ENCODE measurements at places on chromosomes 1 and 21.

GRCh38 chr1:64212031-64212430 is 8.6 kb downstream of the UBE2U start:
- DNase-seq = no peak

DNA sequence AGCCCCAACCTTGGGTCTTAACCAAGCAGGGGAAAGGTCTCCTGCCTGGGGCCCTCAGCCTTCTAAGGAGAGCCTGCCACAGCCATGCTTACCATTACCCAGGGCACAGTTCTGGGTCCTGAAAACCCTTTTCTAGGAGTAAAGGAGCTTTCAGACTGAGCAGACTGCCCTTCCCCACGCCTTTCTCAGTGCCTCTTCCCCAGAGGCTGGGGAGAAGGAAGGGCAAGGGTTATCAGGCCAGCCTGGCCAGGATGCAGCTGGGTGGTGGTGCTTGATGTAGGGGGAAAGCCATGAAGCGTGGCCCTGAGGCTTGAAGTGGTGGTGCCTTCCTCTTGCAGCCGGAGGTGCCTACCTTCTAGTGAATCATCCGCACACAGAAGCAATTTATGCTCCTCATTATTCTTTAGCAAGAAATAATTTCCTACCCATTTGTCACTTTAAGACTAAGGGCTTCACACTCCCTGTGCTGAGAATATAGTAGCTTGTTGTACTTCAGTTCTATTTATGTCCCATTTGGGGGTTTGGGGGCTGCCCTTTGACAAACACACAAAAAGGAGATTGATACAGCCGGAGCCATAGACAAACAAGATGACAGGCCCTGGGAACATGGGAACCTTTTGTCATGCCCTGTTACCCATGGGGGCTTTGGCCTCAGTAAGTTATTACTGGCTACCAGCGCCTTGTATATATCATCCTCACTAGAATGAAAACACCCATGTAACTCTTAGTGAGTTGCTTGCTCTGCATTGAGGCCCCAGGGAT is 40.7 kb downstream of the MAN1C1 start:
- no peak for DNase-seq

GRCh38 chr1:4312024-4312423 is 342.4 kb upstream of the AJAP1 start:
- no peak for DNase-seq

GRCh38 chr21:39670701-39671100 is 58.0 kb downstream of the B3GALT5 start:
- DNase-seq = no peak

DNA sequence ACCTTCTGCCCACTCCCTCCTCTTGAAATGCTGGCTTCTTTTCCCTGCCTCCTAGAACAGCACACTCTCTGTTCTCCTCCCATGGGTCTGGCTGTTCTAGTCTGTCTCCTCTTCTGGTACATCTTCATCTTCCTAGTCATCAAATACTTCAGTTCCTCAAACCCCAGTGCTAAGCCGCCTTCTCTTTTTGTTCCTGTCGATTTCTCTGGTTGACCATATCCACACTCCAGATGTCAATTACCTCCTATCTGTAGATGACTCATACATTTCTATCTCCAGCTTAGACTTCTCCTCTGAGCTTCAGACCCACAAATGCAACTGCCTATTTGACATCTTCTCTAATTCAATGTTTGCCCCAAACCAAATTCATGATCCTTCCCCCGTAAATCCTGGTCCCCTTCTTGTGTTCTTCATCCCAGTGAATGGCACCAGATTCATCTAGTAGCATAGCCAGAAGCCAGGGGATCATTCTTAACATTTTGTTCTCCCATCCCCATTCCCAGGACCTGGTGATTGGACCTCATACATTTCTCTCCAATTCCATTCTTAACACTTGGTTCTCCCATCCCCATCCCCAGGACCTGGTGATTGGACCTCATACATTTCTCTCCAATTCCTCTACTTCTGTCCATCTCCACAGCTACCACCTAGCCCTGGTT is 35.9 kb downstream of the USP24 start:
- no peak for DNase-seq

- no peak for DNase-seq
Measured at GRCh38 chr1:59769736-59770095, 45.0 kb upstream of the HOOK1 start.

DNA sequence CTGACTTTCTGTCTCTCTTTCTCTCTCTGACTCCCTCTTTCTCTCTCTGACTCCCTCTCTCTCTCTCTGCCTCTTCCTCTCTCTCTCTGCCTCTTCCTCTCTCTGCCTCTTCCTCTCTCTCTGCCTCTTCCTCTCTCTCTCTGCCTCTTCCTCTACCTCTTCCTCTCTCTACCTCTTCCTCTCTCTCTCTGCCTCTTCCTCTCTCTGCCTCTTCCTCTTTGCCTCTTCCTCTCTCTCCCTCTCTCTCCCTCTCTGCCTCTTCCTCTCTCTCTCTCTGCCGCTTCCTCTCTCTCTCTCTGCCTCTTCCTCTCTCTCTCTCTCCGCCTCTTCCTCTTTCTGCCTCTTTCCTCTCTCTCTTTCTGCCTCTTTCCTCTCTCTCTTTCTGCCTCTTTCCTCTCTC is 18.6 kb upstream of the ANKRD45 start:
- DNase-seq = no peak

DNA sequence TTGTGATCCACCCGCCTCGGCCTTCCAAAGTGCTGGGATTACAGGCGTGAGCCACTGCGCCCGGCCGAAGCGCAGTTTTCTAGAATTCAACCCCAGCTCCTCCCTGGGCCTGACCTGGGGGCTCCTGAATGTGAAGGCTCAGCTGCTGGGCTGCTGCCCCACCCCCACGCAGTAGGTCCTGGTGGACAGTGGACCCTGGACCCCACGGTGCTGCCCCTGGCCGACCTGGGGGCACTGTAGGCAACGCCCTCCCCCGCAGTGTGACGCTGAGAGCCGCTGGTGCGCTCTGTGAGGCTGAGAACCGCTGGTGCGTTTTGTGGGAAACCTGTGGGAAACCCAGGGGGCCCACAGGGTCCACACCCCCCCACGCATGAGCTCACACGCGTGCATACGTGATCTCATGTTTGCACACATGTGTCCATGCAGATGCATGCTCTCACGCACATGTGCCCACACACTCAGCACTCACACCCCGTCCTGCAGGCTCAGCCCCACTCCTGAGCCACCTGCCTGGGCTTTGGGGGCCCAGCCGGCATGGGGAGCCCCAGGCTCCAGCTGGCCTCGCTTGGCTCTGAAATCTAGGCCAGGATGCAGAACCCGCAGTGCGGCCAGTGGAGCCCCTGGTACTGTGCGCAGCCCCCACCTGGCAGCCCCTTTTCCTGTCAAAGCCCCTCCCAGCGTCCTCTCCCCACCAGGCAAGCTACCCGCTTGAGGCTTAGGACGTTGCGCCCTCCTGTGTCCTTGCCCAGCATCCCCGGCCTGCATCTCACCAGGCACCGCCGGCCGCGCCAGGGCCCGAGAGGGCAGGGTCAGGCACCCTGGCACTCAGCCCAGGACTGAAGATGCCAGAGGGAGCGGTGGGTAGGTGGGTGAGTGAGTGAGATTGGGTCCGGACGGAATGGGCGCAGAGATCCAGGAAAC is 67.7 kb downstream of the COL18A1 start:
- no peak for DNase-seq

GRCh38 chr1:197774466-197775281 is 606 bp downstream of the DENND1B start:
- peak; percentile 62 for DNase-seq

DNA sequence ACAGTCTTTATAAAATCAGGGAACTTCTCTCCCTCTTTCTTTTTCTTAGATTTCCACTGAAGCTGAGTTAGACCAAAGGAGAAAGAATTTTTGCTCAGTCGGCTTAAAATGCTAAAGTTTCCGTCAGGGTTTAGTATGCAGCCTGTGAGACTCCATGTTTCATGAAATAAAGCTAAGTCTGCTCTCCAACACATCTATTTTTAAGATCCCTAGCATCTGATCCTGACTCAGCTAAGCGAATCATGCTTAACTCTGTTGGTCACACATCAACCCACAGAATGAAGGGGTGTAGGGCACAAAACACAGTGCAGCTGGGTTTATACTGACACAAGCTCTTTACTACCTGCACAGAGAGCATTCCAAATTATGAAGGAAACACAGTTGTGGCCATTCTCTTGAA is 102.4 kb upstream of the ZNF281 start:
- no peak for DNase-seq

DNA sequence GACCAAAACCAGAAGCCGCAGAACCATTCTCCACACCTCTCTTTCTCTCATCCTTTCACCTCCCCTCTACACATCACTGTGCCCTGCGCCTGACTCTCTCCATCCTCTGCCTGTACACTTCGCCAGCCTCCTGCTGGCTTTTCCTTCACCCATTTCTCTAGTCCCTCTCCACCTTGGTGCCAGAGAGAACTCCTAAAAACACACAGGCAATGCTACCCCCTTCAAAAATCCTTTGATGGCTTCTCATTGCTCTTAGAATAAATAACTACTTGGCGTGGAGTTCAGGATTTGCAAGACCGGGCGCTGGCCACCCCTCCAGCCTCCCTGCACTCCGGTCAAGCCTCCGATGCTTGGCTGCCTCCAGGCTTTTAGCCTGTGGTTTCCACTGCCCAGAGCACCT is 8.6 kb downstream of the CRABP2 start:
- no peak for DNase-seq

DNA sequence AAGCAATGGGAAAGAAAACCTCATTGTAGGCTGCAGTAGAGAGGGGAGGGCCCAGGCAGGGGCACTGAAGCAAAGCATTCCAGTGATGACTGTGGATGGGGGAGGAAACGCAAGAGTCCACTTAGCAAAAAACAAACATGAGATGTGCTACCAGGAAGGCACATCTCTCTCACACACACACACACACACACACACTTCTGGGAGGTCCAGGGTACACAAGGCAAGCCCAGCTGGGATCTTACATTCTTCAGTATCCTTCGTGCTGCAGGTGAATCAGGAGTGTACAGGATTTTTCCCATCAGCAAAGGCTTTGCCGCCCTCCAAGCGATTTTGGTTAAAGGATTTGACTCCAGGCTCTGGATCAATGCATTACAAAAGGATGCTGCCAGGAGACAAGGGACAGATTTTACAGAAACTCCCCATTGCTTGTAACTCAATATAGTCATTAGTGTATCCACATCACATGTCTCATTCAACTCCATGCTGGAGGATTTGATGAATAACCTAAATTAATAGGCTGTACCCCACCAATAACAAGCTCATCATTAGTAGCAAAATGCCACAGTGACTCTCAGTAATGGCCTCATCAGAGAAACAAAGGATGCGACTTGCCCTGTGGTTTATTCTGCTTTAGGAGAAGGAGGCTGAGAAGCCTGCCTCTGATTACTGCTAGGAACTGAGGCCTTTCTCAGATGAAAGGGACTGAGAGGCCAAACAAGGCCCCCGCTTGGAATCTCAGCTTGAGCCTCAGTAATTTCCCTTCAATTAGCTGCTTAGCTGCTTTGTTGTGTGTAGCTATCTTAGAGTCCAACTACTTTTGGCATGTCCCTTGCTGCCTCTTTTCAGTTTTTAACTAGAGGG is 41.6 kb downstream of the ABCA4 start:
- DNase-seq = no peak

DNA sequence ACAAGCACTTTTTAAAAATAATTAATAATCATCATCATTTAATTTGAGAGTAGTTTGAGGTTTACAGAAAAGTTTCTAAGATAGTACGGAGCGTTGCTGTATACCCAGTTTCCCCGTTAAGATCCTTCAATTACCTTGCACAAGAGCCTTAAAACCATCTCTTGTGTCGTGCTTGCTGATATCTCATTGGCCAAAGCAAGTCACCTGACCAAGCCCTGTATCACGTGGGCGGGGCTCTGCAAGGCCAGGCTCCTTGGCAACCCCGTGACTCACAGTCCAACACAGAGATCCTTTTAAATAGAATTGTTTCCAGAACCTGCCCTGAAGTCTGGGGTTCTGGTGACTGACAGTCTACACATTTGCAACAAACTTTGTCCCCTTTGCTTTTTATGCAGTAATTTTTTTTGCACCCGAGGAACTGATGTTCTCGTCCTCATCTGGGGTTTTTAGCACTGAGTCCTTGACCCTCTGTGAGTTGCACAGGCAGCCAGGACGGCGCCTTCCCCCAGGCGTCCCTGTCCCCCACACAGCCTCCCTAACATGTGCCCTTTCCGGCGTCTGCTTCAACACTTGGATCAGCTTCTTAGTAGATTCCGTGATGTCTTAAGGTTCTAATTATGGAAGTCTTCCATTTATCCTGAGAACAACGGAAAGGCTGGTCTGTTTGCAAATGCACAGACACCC is 183.3 kb upstream of the TMEM51 start:
- peak; percentile 65 for DNase-seq

DNA sequence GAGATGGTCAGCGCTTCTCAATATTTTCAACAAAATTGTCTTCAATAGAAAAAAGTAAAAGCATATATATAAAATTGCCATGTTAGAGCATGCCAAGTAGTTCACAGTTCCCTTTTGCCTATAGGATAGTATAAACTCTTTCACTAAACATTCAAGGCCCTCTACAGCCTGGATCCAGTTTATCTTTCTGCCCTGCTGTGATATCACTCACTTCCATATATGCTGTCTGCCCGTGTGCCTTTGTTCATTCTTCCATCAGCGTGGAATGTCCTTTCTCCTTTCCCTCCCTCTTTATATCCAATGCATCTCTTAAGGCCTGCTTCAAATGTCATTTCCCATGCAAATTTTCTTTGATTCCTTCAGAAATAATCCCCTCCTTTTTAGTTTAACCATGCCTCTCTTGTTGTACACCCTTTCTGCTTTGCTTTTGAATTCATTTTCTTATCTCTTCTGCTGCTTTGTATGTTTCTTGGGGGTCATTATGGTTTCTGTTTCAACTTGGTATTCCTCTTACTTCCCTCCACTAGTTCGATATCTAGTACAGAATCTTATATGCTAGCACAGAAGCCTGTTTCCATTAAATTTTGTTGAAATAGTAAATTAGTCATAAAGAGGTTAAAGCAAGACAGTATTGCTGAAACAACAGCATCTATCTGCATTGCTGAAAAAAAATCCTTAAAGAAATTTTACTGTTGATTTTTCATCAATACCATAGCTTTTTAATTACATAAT is 44.7 kb downstream of the XCL2 start:
- no peak for DNase-seq

All from tongue (tissue), 3 donors.